ENCODE measurements at places on chromosomes 3 and 15.

- DNase-seq = no peak
Observed at GRCh38 chr3:128495435-128495970, 2.5 kb upstream of the GATA2 start.

DNA sequence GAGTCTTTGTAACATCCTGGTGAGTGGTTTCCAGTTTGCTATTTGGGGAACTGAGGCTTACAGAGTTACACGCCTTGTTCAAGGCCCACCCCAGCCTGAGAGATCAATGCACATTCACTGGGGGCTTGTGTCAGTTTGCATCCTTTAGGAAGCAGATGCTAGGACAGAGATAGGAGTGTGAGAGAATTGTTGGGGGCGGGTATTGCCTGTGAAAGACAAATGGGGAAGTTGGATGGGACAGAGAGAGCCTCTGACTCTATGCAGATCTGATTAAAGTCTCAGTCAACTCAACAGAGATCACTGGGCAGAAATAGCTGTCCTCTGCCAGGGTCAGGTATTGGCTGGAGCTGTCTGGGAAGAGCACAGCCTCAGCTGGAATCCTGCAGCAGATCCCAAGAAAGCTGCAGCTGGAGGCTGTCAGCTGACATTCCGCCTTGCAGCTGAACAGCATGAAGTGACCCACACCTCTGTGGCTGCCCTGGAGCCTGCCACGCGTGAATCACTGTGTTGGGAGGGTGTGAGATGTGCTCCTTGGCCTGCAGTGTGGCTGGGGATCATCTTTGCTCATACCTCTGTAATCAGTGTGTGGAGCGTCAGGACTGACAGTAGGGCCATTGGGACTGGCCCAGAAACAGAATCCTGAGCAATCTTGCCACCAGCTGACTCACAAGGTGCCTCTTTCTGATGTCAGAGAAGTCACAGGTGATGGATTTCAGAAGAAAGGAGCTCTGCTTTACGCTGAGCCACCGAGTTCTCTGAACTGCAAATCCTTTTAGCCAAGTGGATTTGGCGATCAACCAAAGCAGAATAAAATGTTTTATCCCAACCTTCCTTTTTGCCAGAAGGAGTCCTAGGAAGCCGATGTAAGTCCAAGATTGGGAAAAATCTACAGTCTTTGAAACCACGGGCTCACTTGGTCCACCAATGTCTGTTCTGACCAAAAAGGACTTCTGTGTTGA is 284.1 kb upstream of the LRRFIP2 start:
- DNase-seq = no peak

DNA sequence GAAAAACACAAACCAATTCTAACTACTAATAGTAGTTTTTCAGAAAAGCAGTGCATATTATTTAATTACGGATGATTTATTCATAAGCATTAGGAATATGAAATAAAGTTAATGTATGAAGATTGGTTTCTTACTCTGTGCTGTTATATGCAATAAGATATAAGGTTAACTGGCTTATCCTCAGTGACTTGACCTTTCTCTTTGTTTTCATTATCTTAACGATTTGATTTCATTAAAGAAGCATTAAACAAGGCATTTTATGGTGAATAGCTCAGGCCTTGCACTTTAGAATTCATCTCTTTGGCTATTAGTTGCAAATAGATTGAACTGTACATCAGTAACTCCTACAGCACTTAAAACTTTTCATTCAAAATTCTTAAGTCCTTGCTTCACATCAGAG is 28.9 kb downstream of the RAP2B start:
- DNase-seq = no peak

- no peak for DNase-seq
Observed at GRCh38 chr3:13577181-13578121, 28.5 kb downstream of the FBLN2 start.

DNA sequence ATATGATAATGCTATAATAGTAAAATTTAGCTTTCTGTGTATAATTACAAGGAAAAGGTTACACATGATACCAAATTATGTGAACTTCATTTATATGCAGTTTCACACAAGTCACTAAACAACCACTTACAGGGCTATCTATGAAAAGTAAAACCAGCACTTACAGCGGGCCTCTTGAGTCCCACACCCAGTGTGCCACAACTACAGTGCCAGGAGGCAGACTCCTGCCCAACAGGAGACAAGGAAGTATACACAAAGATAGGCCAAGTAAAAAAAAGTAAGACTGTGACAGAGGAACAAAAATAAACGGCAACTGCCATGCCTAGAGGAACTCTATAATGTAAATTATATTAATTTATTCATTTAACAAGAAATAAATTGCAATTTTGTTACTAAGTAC is 53.4 kb upstream of the NEK10 start:
- DNase-seq = no peak

DNA sequence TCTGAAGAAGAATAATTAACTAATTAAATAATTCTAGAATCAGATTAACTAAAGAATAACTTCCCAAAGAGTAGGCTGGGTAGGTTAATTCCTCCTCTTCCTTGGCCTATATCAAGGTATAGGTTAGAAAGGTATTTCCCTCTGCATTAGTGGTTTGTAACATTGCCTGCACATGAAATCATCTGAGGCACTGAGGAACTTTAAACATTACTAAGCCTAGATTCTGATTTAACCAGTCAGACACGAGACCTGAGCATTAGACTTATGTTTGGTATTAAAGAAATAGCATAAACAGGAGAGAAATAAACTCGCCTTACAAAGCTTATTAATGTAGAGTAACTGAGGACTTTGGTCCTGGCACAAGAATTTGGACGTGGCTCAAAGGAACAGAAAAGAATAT is 84.2 kb downstream of the FGF7 start:
- DNase-seq = no peak

GRCh38 chr15:39706206-39706605 is 76.4 kb downstream of the FSIP1 start:
- DNase-seq = no peak

DNA sequence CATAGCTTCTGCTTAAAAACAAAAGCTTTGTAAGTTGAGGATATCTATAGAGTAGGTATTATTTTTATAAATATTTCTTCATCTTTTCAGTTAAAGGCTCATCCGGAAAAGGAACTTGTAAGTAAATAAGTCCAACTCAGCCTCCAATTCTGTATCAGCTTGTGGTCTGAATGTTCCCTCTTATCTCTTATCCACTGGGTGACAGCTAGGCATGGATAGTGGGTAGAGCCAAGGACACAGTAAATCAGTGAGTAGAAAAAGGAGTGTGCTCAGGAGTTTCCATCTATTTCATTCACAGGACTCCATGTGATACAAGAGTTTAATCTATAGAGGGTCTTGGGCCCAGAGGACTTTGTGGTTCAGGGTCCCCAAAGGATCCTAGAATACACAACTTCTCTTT is 50.9 kb downstream of the FRMD5 start:
- no peak for DNase-seq

- DNase-seq = no peak
Observed at GRCh38 chr15:56286213-56286612, 42.5 kb upstream of the RFX7 start.

DNA sequence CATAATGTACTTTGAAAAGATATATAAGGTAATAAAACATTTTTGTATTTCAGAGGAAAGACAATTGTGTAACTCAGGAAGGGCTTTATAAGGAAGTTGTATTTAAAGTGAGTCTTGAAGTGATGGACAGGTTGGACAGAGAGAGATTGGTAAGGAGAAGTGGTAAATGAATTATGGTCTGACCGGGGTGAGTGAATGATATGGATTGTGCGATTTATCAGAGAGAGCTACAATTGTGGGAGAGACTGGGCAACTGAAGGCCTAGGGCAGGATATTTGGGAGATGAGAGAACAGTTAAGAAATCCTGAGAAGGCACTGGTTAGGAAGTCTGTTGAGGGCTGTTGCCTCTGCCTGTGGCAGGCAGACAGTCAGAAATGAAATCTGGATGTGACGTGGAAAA is 14.8 kb downstream of the IL1RAP start:
- no peak for DNase-seq

DNA sequence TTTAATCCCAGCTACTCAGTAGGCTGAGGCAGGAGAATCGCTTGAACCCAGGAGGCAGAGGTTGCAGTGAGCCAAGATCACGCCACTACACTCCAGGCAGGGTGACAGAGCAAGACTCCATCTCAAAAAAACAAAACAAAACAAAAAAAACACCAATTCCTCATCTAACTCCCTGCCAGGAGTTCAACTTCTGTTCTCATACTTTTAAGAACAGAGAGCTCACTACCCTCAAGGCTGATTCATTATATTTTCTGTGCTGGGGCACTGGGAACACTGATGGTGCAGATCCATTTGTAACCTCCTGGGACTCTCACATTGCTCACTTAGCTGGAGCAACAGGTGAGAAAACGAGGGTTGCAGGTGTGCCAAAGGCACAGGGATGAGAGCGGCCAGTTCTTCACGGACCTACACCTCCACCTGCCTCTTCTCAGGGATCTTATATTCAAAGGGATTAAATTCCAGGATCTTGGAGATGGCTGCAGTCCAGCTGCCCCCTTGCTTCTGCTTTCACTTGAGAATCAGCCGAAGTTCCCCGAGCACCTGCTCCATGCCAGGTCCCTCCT is 12.3 kb upstream of the CSK start:
- DNase-seq = no peak

GRCh38 chr3:52865994-52866393 is 31.2 kb upstream of the MUSTN1 start:
- DNase-seq = no peak

DNA sequence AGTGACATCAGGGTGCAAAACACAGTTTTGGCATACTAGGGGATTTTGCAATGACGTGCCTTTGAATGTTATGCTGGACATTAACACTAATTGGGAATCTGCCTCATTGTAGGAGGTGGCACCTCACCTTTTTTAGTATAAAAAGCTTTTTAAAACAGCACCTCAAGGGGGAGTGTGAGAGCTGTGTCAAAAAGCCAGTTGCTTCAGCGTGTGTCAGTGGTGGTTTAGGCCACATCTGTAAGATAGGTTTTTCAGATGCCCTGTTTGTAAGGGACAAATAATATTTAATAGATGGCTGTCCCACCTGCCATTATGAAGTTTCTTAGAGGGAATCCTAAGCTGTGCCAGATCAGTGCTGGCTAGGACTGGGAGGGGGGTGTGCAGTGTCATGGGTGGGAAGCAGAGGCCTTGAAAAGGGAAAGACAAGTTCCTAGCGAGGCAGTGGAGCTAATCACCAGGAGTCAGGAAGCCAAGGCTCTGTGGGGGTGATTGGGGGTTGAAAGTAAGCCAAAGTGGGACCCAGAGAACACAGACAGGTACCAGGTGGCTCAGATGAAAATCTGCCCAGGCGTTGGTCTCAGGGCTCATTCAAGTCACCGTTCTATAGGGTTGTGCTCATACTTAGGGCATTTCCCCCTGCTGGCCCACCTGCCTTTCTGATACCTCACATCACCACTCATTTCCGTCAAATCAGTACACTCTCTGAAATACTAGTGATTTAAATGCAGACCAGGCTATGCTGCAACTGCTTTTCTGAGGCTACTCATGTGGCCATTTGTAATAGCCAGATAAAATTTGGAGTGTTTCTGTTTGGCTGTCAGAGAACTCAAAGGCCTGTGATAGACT is 120.5 kb downstream of the BBX start:
- no peak for DNase-seq

GRCh38 chr3:40432793-40433192 is 24.3 kb upstream of the RPL14 start:
- DNase-seq = no peak

GRCh38 chr15:82928711-82929110 is 23.8 kb downstream of the HOMER2 start:
- DNase-seq = no peak

All from esophagus squamous epithelium (tissue), 5 donors.